ENCODE measurements at places on chromosomes 2 and 18.

DNA sequence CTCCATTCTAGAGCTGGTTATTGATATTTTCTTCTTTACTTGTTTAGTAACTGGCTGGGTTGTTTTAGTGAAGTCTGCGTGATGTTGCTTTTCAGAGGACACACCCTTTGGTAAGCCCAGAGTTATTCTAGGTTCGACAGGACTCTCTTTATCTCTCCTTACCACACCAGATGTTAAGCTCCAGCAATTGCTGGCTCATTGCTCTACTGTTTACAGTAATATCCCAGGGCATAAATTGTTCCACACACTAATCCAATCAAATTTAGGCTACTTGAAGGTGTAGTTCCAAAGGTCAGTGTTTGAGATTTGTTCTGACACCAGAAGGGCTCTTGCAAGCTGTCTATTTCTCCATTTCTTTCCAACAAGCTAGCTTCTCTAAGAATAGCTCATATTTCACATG, 506.6 kb downstream of the NR4A2 start:
- no peak for DNase-seq

GRCh38 chr18:58754544-58755068, 83.3 kb downstream of the MALT1 start:
- DNase-seq, result no peak

DNA sequence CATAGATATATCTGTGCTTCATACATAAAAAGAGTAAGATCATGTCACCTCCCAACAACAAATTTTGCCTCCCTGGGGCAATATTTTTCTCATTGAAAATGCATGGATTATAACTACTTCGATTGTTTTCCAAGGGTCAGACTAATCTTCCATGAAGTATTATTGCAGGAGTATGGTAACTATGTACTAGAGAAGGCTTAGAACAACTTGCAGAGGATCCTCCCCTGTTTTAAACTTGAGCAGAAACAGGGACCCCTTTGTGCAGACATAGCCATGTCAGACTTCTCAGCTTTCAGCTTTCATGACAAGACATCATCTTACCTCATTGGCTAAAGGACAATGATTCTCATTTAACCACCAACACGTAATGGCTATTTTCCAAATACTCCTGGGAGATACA, 13.2 kb upstream of the RAB27B start:
- no peak for DNase-seq

DNA sequence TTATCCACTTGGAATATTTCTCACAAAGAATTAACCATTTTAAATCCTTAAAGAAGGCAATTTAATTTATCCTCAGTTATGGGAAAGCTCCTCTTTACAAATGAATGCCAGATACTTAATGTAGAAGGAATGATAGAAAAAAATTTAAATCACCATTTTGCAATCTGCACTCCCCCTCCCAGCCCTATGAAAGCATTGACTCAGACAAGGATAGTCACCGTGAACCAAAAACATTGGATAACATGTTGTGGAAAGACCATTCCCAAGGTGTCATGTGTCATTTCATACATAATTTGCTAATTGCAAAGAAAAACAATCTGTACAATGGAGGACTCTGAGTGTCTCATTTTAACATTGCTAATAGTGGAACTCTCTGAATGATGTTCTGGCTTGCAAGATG, 421.0 kb downstream of the TXNL1 start:
- DNase-seq, result no peak

- peak; percentile 49 for DNase-seq
Measured at GRCh38 chr2:178478439-178479274, at the start of gene FKBP7. FKBP7 (minus strand) TSS chr2:178478600; CDS start chr2:178478499, 101 bp downstream.

DNA sequence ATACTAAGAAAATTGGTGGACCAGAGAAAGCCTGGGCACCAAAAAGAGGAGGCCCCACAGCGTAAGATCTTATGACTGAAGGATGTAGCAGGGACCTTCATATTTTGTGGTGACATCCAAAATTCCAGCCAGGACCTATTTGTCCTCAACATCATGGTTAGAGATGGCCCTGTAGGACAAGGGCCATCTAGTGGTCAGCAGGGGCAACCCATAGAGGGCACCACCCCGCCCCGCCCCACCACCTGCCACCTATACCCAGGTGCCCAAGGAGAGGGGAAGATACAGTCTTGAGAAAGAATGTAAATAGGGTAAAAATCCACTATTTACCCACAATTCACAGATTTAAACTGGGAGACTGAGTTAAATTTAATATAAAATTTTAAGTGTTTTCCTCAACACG, 59.6 kb upstream of the TMEM163 start:
- no peak for DNase-seq

GRCh38 chr2:241509155-241509784, 886 bp upstream of the STK25 start:
- no peak for DNase-seq

DNA sequence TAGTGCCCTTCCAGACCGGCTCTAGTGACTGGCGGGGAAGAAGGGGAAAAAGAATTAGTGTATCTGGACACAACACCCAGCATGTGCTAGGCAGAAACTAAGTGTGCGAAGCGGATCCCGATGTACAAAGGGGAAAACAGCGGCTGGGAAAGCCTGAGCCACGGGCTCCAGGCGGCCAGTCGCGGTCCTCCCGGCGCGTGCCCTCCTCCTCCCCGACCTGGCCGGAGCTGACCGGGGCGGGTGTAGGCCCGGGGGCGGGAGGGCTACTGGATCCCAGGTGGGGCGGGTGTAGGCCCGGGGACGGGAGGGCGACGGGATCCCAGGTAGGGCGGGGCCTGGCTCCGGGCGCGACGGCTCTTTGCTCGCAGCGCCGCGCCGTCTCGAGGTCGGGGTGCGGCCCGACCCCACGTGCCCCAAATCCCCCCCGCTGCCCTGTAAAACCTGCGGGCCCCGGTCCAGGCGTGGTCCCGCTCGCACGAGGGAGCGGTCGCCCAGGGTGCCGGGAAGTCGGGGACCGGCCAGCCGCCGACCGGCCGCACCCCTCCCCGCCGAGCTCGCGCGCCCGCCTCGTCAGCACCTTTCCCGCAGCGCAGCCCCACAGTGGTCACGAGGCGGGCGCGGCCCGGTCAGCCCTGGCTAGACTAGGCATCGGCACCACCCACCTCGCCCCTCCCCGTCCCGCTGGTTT, 48.8 kb downstream of the C2orf42 start:
- DNase-seq, result no peak

GRCh38 chr18:58324824-58325480, 280.9 kb downstream of the NEDD4L start:
- no peak for DNase-seq

DNA sequence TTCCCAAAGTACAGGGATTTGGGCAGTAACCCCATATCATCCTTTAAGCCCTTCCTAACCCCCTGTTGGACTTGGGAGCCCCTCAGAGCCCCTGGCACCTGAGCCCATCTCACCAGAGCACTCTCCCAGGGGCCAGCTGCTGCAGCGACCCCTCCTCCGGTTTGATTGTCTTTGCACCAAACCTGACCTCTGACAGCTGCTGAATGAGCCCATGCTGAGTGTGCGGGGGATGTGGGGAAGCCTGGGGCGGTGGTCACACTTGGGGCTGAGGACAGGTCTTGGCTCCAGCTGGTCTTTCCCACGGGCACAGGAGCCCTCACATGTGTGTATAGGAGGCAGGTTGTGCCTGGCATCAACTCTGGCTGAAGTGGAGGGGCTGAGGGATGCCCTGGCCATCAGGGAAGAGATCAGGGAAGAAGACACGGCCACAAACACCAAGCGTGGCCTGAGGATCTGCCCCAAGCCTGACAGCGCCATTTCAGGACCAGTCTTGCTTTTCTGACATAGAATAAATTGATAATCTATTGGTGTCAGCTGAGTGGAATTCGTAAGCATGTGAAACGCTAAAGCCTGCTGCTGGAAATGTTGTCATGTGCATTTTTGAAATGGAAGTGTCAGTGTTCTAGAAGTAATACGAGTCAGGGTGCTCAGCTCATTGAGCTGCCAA, 102.4 kb downstream of the ACKR3 start:
- no peak for DNase-seq

- peak; percentile 16 for DNase-seq
Measured at GRCh38 chr2:129379411-129379810, 600.1 kb upstream of the RAB6C start.

DNA sequence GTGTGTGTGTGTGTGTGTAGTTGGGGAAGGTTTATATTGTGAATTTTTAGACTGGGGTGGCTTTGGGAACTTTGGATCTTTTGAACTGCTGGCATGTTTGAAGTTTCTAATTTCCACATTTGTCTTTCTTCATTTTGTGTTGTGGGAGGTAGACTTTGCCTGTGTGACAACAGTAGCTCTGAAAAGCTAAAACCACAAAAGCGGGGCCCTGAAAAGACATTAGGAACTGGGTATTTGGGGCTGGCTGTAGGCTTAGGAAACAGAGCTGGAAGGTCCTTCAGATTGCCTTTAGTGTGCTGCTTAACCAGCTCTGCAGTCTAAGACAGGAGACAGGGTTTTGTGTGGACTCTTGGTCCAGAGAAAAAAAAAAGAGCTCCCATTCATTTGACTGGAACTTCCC, 27.2 kb upstream of the DOCK10 start:
- no peak for DNase-seq

- DNase-seq, result no peak
Measured at GRCh38 chr18:63342206-63342605, 22.6 kb upstream of the BCL2 start.

GRCh38 chr2:64352292-64352691, 101.7 kb upstream of the LGALSL start:
- no peak for DNase-seq

GRCh38 chr18:31291688-31292087, 26.3 kb upstream of the DSG1 start:
- no peak for DNase-seq

DNA sequence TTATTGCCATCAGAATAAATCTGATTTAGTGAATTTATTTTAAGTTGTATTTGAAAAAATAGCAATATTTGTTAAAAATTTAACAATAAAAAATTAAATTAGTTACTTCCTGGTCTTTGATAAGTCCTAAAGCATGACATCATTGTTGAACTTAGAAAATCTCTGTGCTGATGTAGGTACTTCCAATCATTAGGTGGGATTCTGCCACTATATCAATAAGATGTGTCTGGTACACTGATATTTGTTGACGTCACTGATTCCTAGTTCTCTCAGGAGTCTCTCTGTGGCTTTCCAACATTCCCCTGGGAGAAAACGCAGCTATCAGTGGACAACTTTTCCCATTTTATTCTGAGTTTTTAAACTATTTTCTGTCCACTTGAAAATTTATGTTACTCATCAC, 143.5 kb downstream of the GALNT13 start:
- no peak for DNase-seq

- no peak for DNase-seq
Measured at GRCh38 chr18:57544936-57545660, 41.4 kb downstream of the FECH start.

- DNase-seq, result no peak
Measured at GRCh38 chr2:73292906-73293533, 328 bp downstream of the EGR4 start.

GRCh38 chr2:45761635-45762034, 110.2 kb downstream of the PRKCE start:
- DNase-seq, result no peak

DNA sequence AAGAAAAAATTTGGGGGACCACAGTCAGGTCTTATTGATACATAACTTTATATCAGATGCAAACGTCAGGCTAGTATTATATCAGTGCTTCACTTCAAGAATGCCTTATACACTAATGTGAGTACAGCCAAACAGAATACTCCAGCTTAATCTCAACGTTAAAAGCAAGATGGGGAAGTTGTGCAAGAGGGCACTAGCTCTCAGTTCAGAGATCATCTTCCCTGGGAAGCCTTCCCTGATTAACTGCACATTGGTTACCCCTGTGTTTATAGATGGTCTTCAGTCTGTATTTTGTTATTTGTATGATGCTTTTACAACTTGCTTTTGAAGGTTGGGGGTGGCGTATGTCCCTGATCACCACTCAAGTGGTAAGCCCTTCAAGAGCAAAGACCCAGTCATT, 11.4 kb downstream of the EPAS1 start:
- DNase-seq, result no peak

GRCh38 chr2:228417526-228417925, 236.0 kb upstream of the SPHKAP start:
- DNase-seq, result no peak
